ENCODE measurements at places on chromosomes 1 and 21.
A peak's percentile ranks its signal among the peaks of the same experiment; 100 is the strongest.

- DNase-seq: no peak
Observed at GRCh38 chr1:229471175-229471574, 37.0 kb downstream of the NUP133 start.

DNA sequence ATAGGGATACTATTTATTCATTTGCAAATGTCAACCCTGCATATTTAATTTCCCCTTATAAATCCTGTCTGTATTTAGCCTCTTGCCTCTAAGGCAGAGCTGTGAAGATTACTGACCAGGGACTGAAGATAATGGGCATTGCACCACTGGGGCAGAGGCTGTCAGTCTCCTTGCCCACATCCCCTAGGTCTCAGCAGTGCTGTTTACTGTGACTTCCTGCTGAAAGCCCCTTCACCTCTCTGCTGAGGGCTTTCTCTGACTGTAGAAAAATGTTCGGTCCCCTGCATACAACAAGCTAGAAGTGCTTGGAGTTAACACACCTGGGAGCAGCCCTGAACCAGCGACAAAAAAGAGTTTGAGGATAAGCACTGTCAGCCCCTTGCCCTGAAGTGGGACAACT lies 28.8 kb downstream of the SLC5A9 start:
- no peak for DNase-seq

DNA sequence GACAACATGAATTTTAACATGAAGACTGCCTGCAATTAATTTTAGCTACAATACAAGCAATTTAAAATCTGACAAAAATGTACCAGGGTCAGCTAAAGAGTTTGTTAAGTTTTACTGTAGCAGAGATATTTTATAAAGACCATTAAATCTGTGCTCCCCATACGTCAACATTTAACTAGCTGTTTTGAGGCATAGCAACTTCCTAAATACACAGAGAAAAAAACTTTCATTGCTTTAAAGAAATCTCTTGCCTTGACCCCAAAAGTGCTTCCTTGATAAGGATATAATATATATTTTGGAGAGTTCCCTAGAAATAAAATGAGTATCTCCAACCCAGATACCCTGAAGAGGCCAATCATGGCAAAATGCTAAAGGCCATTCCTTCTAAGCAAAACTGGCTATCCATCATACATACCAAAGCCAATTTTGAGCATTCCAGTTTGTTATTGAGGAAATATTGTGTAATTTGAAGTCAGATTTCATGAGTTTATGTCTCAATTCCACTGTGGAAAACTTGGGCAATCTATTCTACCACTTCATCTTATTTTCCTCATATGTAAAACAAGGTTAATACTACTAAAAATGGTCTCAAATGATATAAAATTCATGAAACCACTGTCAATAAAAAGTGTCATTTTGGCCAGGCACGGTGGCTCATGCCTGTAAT lies 19.1 kb downstream of the ASPM start:
- DNase-seq: no peak

DNA sequence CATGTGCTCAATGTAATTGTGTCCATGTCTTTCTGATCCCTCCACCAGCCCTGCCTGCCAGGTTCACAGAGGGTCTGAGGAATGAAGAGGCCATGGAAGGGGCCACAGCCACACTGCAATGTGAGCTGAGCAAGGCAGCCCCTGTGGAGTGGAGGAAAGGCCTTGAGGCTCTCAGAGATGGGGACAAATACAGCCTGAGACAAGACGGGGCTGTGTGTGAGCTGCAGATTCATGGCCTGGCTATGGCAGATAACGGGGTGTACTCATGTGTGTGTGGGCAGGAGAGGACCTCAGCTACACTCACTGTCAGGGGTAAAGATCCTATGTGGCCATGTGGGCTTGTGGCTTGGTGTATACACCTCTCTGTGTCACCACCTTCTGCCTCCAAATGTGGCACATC lies 91.4 kb downstream of the OBSCN start:
- DNase-seq: no peak

DNA sequence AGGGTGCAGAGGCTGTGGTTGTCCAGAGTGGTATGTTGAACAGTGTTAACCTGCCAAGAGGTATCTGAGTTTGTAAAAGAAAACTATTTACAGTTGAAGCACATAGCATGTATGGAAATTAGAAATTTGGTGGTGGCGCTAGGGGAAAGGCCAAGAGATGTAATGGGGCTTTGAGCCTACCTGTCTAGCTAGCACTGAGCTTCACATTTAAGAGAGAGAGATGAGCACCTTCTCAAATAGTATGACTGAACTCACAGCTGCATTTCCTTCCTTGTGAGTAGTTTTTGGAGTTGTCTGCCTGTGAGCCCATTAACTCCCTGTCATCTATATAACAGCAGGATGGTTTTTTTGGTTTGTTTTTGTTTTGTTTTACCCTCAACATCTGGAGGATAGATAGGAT lies 4.0 kb downstream of the CLIC4 start:
- DNase-seq: no peak

GRCh38 chr1:230153641-230154296 lies 86.7 kb downstream of the GALNT2 start:
- no peak for DNase-seq

- DNase-seq: no peak
Observed at GRCh38 chr1:62370594-62370993, 51.4 kb upstream of the KANK4 start.

DNA sequence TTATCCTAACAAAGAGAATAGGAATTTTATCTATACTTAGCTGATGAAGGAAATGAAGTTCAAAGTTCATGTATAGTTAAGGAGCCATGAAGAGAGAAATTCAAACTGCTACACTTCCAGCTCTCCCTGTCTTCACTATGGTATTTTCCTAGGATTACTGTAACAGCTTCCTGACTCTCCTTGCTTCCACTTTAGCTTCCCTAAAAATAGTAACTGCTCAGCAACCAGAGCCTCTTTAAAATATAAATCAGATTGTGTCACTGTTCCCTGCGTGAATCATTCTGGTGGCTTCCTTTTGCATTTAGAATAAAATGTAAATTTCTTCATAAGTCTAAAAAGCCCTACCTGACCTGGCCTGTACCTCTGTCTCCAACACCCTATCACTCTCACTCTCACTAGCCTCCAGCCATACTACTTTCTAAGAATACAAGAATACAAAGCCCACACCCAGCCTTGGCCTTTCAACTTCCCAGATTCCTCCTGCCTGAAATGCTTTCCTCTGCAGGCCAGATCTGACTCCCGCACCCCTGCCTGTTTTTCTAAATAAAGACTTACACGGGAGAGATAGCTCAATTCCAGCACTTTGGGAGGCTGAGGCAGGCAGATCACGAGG lies 30.5 kb downstream of the OR10J1 start:
- no peak for DNase-seq

DNA sequence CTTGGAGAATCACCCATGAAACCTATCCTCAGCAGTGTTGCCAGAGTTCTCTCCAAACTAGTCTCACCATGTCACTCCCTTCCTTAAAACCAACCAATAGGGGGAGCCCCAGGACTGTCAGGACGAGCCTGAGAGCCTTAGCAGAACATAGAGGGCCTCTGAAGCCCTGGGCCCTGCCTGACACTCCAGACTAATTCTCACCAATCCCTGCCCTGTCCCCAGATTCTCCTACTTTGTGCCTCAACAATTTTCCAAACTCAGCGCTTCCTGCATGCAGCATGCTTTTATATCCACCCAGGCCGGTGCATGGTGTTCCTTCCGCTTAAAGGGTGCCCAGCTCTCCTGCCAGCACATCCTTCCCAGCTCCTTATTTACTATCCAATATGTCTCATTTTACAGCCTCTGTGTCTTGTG lies 42.7 kb downstream of the HSD3B1 start:
- no peak for DNase-seq

GRCh38 chr1:159867664-159868026 lies 5.2 kb upstream of the VSIG8 start:
- DNase-seq: no peak

DNA sequence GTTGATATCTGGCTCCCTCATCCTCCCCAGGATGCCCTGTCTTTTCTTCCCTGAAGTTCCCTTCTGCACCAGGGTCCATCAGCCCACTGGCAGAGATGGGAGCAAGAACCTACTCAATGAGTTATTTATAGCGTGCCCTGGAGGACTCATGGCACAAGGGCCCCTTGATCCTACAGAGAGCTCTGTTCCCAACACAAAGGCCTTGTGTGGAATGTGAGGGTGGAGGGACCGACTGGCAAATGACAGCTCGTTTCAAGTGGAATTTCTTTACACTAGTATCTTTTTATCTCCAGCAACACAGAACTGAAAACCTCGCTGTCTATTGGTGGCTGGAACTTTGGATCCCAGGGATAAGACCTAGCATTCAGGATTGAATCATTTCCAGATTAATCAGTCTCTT lies 22.4 kb downstream of the CHI3L2 start:
- DNase-seq: no peak

DNA sequence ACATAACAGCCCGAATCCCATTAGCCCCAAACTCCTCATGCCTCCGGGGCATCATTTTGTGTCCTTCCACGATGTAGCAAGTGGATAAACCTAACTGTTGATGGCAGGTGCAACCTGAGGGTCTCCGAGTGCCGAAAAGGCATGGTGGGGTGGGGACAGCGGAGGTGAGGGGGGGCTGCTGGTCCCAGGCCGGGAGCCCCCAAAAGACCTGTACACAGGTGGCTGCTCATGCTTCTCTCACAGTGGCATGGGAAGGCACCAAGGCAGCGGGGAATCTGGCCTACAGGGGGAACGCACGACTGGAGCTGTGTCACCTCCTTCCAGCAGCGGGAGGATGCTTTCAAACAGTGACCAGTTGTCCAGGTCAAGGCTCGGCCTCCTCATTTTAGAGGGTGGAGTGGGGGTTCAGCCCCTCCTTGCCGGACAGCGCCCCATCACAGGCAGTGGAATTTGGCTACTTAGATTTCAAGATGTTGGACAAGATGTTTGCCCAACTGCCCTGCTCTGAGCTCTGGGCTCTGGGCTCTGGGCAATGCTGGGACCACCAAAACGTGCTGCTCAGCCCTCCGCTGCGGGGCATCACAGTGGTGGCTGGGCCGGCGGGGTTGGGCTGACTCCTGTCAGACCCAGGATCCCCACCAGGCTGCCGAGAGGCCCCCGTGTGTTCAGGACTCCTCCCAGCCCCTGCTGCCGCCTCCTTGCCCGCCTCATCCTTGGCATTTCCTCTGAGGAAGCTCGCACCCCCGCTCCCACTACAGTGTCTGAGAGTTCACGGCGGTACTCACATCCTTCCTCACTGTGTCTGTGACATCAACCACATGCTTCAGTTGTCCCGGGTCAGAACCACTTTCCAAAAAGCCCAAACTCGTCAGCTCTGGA lies 7.6 kb downstream of the DNMT3L start:
- DNase-seq: no peak

DNA sequence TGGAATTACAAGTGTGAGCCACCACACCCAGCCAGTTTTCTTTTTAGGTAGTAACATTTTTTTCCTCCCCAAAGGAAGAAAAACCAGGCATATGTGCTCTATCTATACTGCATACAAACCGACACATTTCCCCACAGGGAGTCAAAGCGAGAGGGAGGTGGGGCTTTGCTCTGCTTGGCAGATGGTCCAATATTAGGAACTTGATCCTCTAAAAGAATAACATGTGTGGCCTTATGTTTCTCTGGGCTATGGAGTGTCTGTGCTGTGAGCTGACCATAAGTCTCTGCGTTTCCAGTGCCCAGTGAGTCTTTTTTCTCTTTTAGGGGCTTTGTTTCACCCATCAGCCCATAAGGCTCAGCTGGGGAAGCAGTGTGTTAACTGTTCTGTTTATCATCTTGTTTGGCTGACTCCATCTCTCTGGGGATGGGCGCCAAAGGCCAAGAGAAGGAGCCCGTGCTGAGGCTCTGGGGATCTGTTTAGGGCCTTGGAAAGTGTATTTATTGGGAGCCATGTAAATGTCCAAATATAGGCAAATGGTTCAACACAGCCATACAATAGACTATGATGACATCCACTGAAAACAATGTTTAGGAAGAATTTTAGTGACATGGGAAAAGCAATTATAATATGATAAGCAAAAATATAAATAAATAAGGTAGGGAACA lies 20.2 kb downstream of the LMOD1 start:
- DNase-seq: no peak

GRCh38 chr1:189819751-189820150 lies 657.9 kb downstream of the BRINP3 start:
- no peak for DNase-seq

- no peak for DNase-seq
Observed at GRCh38 chr1:1419363-1419812, 1.7 kb downstream of the ANKRD65 start.

GRCh38 chr1:211742889-211743529 lies 67.6 kb upstream of the NEK2 start:
- no peak for DNase-seq

DNA sequence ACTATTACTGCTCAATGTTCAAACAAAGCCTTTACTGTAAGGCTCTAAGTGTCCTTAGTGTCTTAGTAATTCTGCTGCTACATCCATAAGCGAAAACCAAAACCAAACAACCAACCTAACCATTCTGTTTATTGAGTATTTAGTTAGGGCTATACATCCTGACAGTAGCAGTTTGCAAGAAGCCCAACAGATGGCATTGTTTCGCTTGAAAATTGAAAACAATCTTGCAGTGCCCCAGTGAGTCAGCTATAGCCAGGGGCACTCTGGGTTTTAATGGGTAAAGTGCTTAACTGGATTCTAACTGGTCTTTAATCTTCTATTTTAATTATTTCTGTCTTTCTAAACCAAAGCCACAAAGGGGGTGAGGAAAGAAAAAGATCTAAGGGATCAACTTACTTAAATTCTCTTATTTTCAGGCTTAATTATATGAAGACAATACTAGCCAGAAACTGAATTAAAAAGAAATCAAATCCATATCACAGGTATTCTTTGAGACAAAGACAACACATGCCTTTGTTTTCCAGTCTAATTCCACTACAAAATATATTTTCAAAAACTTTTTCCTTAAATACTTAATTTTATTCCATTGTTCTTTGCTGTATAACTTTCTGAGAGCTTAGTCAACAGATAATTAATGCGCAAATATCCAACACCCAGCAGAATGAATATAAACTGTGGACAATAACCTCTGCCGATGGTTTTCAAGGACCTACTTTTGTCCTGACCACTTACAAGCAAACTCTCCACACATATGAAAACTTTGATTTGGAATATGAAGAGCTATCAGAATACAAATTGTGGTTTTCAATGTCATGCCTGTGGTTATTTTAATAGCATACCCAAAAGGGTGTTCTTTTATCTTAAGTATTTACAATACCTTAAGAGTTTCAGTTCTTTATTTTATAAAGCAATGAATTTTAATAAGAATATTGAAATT lies 15.2 kb downstream of the POGZ start:
- DNase-seq: peak; percentile 66

- DNase-seq: no peak
Observed at GRCh38 chr1:97192872-97193572, 471.4 kb downstream of the PTBP2 start.

DNA sequence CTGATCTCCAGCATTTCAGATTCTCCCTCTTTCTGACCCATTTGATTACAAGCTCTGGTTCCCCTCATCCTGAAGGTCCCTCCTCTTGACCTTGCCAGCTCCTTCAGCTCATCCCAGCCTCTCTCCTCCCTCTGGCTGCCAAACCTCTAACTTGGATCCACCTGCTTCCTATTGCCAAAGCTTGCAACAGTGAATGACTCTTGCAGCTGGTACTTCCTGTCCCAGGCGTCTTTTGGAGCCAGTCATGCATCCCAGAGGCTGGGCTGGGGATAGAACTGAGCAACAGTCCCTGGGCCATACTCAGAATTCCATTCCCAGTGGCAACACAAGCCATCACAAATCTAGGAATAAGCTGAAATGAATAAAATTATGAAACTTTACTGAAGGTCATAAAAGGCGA lies 27.7 kb upstream of the SPOCD1 start:
- DNase-seq: no peak

All from activated CD4-positive, alpha-beta T cell treated with anti-CD3 and anti-CD28 coated beads, Interleukin-2, amount 50 U/mL, for 1 hour (primary cell).